Bronchus fibroblast of lung (primary cell): ENCODE measurements at places on chromosomes 13 and 19. TPM values are rescaled to one million over a fixed set of nuclear protein-coding genes. Genes with fewer than 3 reads are reported as not detected.

KLK2 gene
- 0.89 TPM in 1 of 2 replicates, not detected in the other for total RNA-seq

CEACAM6 gene
- not detected in 2 replicates for total RNA-seq

ZFP36 gene
- total RNA-seq = 35.8 and 38.3 TPM in 2 replicates

LGALS7B gene
- not detected in 2 replicates for total RNA-seq

DNAJC15 gene
- 10.6 and 11.6 TPM in 2 replicates for total RNA-seq

TMEM221 gene
- under 0.01 TPM in 1 of 2 replicates, not detected in the other for total RNA-seq

STARD13 gene
- total RNA-seq = 19.0 and 19.8 TPM in 2 replicates

FAM216B gene
- not detected in 2 replicates for total RNA-seq

ADGRE2 gene
- total RNA-seq = 1.3 and 1.7 TPM in 2 replicates

ZNF793 gene
- 1.8 and 2.7 TPM in 2 replicates for total RNA-seq

ZSCAN4 gene
- not detected in 2 replicates for total RNA-seq

ZNF229 gene
- 2.7 and 3.6 TPM in 2 replicates for total RNA-seq
